Stimulated activated CD4-positive, alpha-beta T cell treated with anti-CD3 and anti-CD28 coated beads, Interleukin-4, amount 100 ng/mL, for 4 hours (primary cell): ENCODE measurements at places on chromosomes 11 and 22.

DNA sequence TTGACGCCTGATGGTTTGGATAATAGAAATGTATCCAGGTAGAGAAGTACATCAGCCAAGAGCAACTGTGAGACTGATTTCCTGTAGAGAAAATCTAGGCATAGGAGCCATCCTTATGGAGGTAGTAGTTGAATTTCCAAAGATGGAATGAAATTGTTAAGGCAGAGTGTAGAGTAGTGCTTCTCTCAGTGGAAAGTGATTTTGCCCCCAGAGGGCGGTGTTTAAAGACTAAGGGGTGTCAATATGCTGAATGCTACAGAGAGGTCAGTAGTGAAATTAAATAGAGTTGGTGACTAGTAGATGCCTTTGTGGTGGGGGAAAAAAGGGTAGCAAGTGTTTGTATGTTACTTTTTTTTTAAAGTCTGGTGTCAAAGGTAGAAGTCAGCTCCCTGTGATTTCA lies 54.5 kb downstream of the TRIM44 start:
- DNase-seq, result no peak

DNA sequence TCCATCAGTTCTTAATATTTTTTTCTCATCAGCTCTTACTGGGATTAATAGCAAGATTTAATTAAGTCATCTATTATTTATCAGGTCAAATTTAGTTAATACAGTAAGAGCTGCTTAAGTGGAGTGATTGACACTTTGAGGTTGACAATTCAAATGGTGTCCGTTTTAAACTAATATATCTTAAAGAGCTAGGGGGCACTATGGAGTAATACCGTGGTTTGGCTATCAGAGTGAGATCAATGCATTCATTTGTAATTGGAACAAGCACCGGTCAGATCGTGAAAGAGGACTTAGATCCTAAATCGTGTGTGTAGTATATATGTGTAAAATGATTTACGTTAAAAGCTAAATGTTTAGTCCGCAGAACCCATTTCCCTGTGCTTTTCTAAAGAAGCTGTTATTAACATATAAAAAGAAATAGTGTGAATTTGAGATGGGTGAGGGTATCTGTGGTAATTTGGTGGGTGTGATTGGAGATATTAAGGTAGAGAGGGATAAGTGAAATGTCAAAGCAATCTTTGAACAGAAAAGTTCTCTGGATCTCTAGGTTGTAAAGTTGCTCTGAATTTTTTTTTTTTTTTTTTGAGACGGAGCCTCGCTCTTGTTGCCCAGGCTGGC lies 2.3 kb downstream of the SIK2 start:
- DNase-seq, result no peak

GRCh38 chr11:94767701-94768601 lies at the start of gene AMOTL1:
Gene AMOTL1 (plus strand): TSS chr11:94768356. CDS start chr11:94768512, 156 bp downstream.
- DNase-seq, result no peak

- DNase-seq, result no peak
These were observed 130.4 kb upstream of the C11orf87 start for GRCh38 chr11:109291553-109291952.

GRCh38 chr11:12482839-12483238 lies 105.5 kb downstream of the PARVA start:
- no peak for DNase-seq

GRCh38 chr11:58796333-58796732 lies 48.2 kb downstream of the GLYATL2 start:
- no peak for DNase-seq

GRCh38 chr11:74460481-74461154 lies 6.7 kb downstream of the KCNE3 start:
- no peak for DNase-seq

GRCh38 chr11:92828556-92828955 lies 140.9 kb upstream of the MTNR1B start:
- no peak for DNase-seq

- DNase-seq, result no peak
These were observed 119.6 kb downstream of the NAV2 start for GRCh38 chr11:19832086-19832750.

GRCh38 chr11:121514432-121515334 lies 61.9 kb upstream of the SORL1-AS1 start:
- DNase-seq, result no peak

DNA sequence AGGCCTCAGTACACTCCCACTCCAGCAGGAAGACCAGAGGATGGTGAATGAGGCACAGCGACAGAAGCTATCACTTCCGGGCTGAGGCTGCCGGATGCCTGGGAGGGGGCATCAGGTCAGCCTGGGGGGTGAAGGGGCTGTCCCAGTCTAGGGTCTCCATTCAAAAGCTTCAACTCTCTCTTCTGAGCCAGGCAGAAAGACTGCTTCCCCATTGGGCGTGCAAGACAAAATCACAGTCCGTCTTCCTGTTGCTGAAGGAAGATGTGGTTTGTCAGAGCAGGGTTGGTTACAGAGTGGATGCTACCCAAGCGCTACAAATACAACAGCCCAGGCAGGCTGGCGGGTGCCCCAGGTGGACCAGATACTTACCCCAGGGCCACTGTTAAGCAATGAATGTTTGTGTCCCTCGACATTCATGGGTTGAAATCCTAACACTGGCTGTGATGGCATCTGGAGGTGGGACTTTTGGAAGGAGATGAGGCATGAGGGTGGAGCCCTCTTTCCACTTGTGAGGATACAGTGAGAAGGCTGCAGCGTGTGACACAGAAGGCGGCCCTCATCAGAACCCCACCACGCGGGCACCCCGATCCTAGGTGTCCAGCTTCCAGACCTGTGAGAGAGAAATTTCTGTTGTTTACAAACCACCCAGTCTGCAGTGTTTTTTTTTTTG lies 12.0 kb downstream of the UPK3A start:
- no peak for DNase-seq

DNA sequence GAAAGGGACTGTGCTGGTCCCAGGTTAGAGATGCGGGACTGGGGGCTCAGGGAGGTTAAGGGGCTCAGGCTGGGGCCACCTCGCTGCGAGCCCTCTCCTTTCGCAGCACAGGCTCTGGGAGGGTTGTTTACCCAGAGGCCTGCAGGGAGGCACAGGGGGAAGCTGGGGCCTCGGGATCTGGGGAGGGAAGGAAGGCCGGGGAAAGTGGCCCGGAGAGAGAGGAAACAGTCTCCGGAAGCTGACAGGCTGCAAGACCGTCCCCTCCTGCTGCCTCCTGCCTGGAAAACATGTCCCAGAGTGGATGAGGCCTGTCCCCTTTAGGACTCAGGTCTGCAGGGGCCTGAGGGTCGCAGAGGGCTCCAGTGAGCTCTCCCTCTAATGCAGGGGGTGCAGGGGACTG lies 45.4 kb downstream of the MYO7A start:
- no peak for DNase-seq

- DNase-seq, result no peak
These were observed 7.7 kb downstream of the SCO2 start for GRCh38 chr22:50517495-50518260.

- DNase-seq, result no peak
These were observed 995.1 kb downstream of the BRD1 start for GRCh38 chr22:48832592-48832991.

DNA sequence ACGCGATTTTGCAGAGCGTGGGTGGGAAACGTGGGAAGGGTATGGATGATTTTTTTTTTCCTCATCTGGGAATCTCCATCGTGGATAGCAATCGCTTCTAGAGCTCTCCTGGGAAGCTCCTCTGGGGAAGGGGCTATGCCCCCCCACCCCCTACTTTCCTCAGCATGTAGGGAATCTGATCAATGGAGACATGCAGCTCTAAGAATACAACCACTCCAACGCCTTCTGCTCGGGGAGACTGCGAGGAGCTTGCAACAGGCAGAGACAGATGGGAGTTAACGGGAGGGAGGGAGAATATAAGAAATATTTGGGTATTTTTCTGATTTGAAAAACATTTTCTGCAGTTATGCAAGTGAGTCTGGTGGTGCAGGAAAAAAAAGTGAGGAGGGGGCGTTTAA lies 104.6 kb upstream of the HSD17B12 start:
- no peak for DNase-seq

- DNase-seq, result no peak
These were observed 84.3 kb downstream of the ARL14EP start for GRCh38 chr11:30406978-30407762.

- no peak for DNase-seq
These were observed 92.2 kb downstream of the STK33 start for GRCh38 chr11:8501836-8502235.

- peak; percentile 32 for DNase-seq
These were observed 9.0 kb downstream of the SYN3 start for GRCh38 chr22:33049119-33049729.

DNA sequence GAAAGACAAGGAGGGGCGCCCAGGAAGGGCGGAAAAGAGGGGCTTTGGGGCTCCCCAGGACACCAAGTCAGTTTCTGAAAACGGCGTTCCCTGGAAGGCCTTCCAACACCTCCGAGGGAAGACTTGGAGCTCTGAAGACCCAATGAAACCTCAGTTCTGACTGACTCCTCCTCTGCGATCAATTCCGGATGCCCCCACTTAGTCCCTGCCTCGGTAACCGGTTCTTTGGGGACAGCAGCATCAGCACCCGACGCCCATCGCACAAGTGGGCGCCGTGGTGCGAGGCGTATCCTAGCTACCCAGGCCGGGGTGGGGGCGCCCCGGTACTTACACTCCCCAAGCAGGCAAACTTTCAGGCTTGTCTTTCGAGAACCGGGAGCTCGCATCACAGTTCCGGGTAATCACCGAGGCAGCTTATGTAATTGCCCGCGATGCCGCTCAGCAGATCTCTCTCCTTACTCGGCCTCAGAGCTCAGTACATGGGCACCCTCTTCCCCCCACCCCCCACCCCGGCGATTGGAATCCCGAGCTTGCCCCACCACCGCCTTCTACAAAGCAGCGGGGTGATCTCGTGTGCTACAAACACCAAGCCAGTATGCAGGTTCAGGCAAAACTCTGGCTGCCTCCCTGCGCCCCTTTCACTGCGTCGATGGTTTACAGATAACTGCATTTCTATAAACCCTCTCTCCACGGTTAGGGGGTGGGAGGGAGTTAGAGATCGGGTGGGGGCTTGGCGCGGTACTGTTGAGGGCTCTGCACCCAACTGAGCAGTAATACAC lies 2.0 kb downstream of the TENM4 start:
- no peak for DNase-seq

GRCh38 chr11:98800696-98801095 lies 220.1 kb upstream of the CNTN5 start:
- DNase-seq, result no peak

- DNase-seq, result no peak
These were observed 45.5 kb downstream of the ADM start for GRCh38 chr11:10350334-10350733.

- DNase-seq, result no peak
These were observed 25.7 kb upstream of the TPBGL start for GRCh38 chr11:75214843-75215242.
